ENCODE measurements at places on chromosomes 5 and 9.

DNA sequence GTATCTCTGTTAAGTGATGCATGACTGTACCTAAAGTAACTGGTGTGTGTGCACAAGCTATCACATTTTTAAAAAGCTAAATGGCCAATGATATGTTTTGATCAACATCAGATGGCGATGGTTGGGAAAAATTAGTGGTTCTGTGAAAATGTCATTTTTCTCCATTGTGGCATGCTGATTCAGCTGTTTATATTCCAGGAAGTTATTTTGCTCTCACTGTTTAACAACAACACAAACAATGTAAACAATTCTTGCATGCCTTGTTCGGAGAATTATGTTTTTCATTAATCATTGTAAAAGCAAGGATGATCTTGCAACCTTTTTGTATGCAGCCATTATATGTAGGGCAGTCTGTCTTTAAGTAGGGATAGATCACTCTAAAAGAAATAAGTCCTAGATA lies 106.1 kb upstream of the LHFPL2 start:
- DNase-seq: no peak

DNA sequence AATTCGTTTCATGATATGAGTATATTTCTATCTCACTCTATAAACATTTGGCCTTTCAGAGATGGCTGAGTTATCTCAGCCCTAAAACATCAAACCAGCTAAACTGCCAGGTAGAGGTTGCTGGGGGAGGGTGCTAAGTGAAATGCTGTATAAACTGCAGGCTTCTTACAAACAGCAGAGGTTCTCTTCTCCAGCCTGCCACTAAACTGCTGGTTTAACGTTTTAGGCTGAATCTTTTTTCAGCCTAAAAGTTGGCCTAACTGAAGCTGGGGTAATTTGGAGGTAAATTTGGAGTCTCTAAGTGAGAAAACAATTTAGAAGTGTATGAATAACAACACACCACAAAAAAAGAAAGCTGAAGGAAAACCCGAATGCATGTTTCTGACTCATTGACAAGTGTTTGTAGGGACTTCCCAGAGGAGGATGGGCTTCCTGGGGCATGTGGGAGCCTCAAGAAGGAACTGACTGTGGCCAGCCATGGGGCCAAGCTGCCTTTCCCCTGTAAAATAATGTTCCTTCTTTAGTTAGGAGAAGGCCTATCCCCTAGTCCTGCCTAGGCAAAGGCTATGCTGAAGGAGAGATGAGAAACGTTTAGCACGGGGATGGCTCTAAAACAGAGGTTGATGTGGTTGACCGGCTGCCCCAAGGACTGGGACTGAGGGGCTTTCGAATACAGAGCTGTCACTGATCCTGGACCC lies 44.3 kb downstream of the SLC28A3 start:
- peak; percentile 63 for DNase-seq

GRCh38 chr5:15676591-15676990 lies 176.6 kb downstream of the FBXL7 start:
- no peak for DNase-seq

DNA sequence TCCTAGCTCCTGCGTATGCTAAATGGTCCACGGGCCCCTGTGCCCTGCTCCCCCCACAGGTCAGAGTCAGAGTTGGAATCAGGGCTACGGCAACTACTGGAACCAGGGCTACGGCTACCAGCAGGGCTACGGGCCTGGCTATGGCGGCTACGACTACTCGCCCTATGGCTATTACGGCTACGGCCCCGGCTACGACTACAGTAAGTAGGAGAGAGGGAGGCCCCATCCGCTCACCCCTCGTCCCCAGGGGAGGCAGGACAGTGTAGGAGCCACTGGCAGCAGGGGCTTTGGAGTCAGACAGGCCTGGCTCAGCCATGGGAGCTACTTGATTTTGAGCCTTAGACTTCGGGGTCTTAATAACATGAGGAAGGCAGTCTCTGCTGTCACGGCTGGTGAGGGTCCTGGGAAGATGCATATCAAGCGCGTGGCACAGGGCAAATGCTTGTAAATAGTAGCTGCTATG lies 5.8 kb downstream of the HNRNPAB start:
- DNase-seq: no peak

- no peak for DNase-seq
These were observed 46.3 kb upstream of the NR3C1 start for GRCh38 chr5:143449772-143450171.

- DNase-seq: peak; percentile 8
These were observed 129.1 kb downstream of the MACROH2A1 start for GRCh38 chr5:135269931-135270421.

GRCh38 chr5:128276537-128277216 lies 193.1 kb downstream of the SLC12A2 start:
- DNase-seq: peak; percentile 85

- DNase-seq: no peak
These were observed 26.2 kb upstream of the SNX18 start for GRCh38 chr5:54491326-54491725.

DNA sequence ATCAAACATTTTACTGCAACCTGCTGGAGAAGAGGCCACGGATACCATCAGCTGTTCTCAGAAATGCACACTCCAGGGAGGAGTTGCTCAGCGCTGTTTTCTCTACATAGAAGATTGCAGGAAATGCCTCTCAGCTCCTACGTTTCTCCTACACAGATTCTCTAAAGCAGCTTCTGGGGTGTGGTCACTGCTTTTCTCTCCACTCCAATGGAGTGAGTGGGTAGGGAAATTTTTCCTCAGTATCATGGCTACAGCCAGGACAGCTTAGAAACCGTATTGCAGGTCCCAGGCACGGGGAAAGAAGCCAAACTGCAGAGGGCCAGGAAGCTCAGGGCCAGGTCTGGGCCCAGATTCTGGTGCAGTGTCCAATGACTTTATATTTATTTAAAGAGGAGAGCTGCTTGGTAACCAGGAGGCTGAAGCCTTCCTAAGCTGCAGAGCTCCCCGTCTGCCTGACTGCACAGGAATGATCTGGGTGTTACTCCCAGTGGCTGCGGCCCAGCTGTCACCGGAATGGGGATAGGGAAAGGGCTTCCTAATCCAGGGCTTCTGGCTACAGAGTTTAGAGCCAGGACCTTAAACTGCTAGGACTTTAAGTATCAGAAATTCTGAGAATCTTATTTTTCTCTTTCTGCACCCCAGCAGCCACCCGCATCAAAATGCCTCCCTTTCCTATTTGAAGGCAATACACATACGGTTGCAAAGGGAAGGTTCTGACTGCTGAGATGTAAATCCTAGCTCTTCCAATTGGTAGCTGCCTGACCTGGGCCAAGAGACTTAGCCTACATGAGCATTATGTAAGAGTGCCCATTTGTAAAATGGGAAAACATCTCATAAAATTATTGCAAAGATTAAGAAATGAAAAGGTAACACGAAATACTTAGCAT lies 1.4 kb upstream of the SPTAN1 start:
- peak; percentile 76 for DNase-seq

GRCh38 chr5:125609011-125609410 lies 814.2 kb upstream of the GRAMD2B start:
- DNase-seq: peak; percentile 31

DNA sequence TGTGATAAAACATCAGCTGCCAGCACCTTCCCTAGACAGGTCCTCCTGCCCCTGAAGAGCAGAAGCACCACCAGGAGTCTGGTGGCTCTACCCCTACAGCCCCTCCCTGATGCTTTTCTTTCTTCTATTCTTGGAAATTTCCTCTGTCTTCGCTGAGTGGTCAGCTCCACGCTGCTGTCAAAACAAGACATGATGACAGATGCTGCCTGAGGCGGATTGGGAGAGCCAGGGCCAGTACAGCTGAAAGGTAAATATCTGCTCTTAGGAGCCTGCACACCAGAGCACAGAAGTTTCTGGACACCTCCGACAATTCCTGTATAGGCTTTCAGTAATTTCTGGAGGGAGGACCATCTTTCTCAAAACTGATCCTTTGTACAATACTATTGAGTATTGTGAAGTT lies 4.7 kb upstream of the OR1Q1 start:
- DNase-seq: no peak

- DNase-seq: no peak
These were observed 30.2 kb downstream of the ZFAND5 start for GRCh38 chr9:72334658-72335337.

GRCh38 chr5:82222597-82223574 lies 55.3 kb downstream of the RPS23 start:
- DNase-seq: no peak

DNA sequence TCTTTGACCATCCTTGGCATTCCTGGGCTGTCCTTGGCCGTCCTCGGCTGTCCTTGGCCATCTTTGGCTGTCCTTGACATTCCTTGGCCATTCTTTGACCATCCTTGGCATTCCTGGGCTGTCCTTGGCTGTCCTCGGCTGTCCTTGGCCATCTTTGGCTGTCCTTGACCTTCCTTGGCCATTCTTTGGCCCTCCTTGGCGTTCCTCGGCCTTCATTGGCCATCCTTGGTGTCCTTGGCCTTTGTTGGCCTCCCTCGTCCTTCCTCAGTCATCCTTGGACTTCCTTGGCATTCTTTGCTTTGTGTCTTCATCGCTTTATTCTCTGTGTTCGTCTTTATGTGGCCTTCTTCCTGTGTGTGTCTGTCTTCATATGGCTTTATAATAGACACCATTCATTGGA lies 20.7 kb downstream of the NDUFS6 start:
- no peak for DNase-seq

- no peak for DNase-seq
These were observed 9.3 kb upstream of the CCL21 start for GRCh38 chr9:34719021-34719768.

GRCh38 chr9:136695435-136695895 lies 8.2 kb upstream of the AGPAT2 start:
- no peak for DNase-seq

DNA sequence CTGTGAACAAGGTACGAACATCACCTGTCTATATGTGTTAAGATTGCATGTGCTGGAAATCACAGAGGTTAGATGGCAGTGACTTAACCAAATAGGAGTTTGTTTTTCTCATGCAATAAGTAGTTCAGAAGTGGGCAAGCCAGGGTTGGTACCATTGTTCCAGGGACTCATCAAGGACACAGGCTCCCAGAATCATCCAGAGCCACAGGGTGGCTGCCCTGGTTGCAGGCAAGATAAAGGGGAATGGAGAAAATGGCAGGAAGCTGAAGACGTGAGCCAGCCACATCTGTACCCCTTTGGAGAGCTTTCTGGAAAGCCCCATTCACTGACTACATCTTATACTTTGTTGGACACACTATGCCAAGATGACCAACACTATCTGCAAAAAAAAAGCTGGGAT lies 126.0 kb upstream of the IL12B start:
- no peak for DNase-seq

GRCh38 chr5:178086266-178086665 lies 27.1 kb upstream of the N4BP3 start:
- no peak for DNase-seq

DNA sequence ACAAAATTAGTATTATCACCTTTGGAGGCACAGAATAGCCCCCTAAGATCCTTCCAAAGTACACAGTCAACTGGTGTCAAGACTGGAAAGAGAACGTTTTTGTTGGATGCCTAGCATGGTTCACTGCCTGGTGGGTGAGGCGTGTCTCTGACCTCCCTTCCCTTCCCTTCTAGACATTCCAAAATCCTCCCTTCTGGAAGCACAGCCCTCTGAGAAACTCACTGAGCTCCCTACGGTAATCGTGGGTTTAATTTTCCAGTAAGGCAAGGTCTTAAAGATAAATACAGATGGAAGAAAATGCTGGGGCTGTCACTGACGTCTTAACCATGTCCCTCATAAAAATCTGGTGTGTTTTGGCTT lies 138.8 kb downstream of the LIFR start:
- DNase-seq: no peak

Data from NCI-H226 (cell line).